T-cell (primary cell): ENCODE measurements at places on chromosomes 2 and 18.

DNA sequence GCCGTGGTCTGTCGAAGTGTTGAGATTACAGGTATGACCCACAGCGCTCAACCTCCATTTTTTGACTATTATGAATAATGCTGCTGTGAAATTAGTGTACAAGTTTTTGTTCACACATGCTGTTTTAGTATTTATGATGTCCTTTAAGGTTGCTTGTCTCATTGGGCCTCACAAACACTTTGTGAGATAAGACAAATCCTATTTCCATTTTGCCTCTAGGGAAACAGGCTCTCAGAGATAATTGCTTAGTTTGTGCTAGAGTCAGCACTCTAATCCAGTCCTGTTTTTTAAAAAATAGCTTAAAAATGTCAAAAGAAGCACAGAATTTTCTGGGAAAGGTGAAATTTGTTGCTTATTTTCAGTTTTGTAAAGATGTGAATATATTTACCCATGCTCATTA lies 43.3 kb upstream of the CUL3 start:
- DNase-seq = no peak

DNA sequence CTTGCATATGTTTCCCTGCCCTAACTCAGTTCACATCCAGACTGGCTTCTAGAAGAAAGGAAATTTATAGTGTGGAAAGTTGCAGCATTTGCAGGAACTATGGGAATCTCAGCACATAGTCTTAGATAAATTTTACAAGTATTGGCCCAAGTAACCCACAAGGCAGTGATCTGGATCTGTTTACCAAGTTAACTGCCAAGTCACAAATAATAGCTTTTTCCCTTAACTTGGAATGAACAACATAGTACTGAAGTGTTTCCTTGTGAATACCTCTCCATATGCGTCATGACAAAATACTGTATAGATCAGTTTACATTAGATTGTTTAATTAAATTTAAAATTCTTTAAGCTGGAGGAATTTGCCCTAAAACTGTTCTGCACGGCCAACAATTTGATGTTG lies 255.8 kb upstream of the EPAS1 start:
- no peak for DNase-seq

DNA sequence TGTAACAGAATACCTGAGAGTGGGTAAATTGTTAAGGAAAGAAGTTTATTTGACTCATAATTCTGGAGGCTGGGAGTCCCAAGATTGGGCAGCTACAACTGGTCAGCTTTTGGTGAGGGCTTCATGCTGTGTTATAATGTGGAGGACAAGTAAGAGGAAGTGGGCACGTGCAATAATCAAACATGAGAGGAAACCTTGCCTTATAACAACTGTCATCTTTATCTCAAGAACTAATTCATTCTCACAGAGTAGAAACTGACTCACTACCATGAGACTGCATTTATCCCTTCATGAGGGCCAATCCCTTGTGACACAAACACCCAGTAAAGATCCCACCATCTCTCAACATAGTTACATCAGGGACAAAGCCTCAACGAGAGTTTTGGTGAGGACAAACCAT lies 318.1 kb upstream of the NT5C1B start:
- no peak for DNase-seq

- no peak for DNase-seq
These were observed 61.0 kb upstream of the SLC25A52 start for GRCh38 chr18:31821545-31822171.

DNA sequence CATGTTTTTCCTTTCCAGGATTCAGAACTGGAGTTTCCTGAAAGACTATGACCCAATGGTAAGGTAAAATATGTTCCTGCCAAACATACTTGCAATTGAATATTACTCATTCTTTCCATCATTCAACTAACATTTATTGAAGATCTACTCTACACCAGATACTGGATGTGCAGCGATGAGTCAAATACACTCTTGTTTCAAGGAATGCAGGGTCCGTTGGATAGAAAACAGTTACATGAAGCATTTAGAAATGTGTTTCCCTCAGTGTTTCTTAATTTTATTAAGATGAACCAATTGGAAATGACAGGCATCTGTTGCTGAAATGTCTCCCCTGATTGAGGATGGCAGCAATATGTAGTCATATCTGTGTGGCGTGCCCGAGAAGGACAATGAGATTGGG lies 14.8 kb upstream of the SLC66A3 start:
- no peak for DNase-seq

DNA sequence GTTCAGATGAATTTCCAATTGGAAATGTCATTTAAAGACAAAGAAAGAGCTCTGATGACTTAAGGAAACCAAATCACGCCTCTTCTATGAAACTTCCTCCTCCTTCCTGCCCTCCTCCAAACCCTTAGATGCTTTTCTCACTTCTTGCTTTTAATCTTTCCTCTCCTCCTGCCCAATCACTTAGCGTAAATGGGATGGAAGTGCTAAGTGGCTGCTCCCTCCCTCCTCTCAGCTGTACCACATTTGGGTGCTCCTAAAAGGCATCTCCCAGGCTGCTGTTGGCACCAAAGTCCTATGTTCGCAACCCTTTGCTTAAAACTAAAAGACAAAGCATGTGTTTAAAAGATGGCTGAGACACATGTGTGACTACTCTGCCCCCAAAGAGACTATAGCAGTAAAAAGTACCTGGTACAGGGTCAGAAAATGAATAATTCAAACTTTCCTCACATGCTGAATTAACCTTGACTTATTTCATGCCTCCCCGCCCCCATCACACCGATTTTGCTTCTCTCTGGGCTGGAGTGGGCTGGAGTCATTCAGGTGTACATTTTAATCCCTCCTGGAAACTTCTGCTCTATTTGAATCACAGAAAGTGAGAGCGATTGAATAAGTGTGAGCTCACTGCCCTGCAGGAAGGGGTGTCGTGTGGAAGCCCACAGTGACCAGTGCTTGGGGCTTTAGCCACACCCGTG lies 59.2 kb upstream of the KLF7 start:
- DNase-seq = no peak

- no peak for DNase-seq
These were observed 7.1 kb downstream of the FBXO15 start for GRCh38 chr18:74140582-74140981.

- no peak for DNase-seq
These were observed 65.3 kb upstream of the CCDC85A start for GRCh38 chr2:56118474-56118873.

GRCh38 chr2:15890936-15891905 lies 49.1 kb upstream of the MYCN start:
- no peak for DNase-seq

DNA sequence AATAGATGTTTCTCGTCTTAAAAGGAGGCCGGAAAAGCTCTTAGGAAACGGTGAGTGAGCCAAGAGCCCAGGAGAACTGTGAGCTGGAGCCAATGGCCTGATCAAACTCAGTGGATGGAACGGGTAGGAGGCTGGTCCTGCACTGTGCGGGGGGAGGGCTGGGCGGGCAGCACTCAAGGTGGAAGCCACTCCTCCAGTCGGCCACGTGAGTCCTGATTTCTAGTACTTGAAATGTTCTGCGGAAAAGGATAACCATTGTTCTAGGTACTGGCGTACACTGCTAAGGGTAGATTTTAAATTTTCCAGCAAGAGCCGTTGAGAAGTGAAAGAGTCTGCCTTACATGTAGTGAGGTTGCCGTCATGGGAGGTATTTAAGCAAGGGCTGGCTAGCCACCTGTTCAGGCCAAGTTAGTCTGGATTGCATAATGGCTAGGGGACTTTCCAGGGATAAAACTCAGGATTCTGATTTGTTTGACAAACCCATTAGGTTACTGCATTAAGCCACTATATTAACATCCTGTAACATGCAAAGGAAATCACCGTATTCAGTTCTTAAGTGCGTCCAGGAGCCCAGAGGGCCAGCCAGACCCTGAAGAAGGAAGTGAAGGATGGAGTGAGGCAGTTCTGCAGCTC lies 51.3 kb upstream of the ODC1 start:
- DNase-seq = no peak

DNA sequence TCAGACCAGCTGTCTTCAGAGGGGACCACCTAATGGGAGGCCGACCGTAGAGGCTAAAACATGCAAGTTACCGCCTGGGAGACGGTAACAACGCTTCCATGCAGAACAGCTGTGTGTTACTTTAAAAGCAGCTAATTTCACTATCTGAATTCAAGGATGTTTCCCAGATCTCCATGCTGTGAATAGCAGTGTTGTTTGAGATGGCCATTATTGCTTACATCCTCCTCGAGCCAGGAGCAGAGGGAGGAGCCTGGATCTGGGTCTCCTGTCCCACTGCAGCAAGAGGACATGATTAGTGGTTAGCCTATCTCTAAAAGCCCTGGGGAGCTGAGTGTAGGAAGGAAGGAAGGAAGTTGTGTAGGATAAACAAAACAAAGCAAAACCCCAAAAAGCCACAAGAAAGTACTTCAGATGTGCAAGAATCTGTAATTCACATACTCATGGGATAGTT lies 50.9 kb downstream of the ACTR2 start:
- DNase-seq = no peak

- peak; percentile 56 for DNase-seq
These were observed 5.8 kb downstream of the HDLBP start for GRCh38 chr2:241309684-241310117.

DNA sequence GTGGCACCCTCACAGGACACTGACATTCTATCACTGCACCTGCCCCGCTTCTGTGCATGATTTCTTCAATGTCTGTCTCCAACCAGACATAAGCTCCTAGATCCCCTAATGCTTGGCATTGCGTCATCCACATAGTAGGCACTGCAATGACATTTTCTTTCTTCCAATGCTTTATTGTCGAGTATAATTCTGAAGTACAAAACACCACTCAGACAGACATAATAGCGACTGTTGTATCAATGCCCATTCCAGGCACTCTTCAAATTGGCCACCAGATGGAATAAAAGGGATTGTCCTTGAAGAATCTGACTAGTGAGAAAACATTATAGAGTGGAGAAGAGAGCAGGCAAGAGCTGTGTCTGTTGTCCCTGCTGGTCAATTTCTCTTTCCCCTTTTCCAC lies 89.0 kb downstream of the LPIN1 start:
- no peak for DNase-seq

- DNase-seq = no peak
These were observed 251.5 kb downstream of the TFCP2L1 start for GRCh38 chr2:121033461-121033996.

DNA sequence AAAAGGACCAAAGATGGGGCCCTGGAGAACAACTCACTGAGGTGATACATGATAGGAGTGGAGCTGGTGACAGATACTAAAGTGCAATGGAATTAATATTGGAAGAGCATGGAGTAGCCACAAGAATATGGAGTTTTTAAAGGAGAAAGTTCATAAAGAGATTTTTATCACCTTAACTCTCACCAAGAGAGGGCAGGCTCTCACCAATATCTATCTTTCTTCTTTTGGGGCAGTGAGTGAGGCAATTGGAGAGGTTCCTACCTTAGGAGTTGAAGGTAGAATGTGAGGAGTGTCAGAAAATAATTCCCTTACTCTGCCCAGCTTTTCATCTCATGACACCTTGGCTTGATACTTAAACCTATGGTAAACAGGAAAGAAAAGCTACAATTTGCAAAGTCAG lies 233.7 kb upstream of the CWC22 start:
- DNase-seq = no peak

- no peak for DNase-seq
These were observed 196.0 kb downstream of the ZEB2 start for GRCh38 chr2:144323946-144324345.

- DNase-seq = peak; percentile 73
These were observed 14.6 kb downstream of the UGP2 start for GRCh38 chr2:63856303-63856603.

- DNase-seq = no peak
These were observed 379.4 kb downstream of the RIT2 start for GRCh38 chr18:42736074-42736473.

DNA sequence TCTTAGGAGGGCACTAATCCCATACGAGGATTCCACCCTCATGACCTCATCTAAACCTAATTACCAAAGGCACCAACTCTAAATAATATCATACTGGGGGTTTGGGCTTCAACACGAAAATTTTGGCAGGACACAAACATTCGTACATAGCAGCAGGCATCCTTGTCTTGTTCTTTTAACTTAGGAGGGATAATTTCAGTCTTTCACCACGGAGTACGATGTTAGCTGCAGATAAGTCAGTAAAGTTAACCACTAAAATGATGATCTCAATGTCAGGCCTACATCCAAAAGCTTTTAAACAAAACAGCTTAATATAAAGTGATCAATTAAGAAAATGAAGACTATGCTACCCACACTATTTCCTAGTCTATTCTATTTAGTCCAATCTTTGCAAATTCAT lies 74.9 kb downstream of the ID2 start:
- no peak for DNase-seq

DNA sequence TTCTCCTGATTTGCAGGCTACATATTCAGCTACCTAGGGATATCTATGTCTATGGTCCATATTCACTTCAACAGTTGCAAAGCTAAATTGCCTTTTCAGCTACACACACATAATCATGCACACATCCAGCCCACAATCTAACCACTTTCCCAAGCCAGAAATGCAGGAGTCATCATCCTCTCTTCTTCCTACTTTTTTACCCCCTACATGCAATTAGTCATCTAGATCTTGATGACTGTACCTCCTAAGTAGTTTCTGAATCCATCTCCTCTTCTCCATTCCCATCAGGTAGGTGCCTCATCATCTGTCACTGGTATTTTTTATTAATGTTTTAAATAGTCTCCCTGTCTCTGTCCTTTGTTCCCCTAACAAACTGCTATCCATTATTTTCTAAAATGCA lies 23.7 kb upstream of the SPRED2 start:
- DNase-seq = no peak

DNA sequence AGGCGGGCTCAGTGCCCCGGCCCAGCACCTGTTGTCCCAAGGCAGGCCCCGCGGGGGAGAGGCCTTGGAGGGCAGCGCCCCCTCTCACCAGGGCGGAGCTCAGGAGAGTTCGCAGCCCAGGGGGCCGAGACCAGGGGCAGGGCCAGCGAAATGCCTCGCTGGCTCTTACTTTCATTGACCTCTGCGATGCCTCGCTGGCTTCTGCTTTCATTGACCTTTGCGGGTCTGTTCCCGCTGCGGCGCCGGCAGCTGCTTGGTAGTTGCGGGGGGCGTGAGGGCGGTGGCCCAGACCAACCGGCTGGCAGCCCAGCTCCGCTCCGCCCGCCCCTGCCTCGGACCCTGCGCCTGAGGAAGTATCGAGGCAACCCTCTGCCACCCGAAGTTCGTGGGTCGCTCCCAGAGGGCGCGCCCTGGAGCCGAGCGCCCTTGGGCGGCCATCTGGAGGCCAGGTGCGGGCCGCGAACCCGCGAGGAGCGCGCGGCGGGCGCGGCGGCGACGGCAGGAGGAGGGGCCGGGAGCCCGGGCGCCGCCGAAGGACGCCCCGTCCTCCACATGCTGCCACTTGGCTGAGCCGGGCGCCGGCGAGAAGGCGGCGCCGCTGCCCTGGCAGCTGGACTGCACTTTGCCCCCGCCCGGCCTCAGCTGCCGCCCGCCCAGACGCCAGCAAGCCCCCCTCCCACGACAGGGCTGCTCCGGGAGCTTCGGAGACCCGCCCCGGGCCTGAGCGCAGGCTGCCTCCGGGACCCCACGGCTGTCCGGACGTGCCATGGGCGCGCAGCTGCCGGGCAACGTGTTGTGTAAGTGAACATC lies 118.0 kb upstream of the MSTN start:
- DNase-seq = peak; percentile 5

- no peak for DNase-seq
These were observed 14.6 kb downstream of the PARD6G start for GRCh38 chr18:80232710-80233109.
